ENCODE measurements at places on chromosomes 12 and 14. TPM values are rescaled to one million over a fixed set of nuclear protein-coding genes. Genes with fewer than 3 reads are reported as not detected.
A peak's percentile ranks its signal among the peaks of the same experiment; 100 is the strongest.

Gene SAMD15
- polyA plus RNA-seq, result 0.05 TPM

DNA sequence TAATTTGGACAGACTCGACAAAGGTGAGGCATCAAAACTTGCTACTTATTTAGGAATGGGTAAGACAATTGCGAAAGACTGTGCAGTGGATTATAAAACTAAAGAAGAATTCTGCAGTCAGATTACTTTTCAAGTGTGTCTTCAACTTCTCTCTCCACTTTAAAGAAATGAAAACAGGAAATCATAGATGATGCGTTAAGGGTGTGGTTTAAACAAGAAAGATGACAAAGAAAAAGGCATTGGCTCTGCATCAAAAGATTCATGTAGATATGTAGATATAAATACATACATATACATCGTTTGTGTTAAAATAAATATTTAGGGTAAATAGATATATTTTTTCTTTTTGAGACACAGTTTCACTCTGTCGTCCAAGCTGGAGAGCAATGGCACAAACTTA, 74.6 kb upstream of the PARP11 start:
- DNase-seq, result peak; percentile 29
- H3K36me3 ChIP-seq, result no peaks in the 10 kb centered on the region
- no peak overlapping the region for H3K4me3 ChIP-seq
- peaks cover 21% of the 10 kb centered on the region for H3K4me1 ChIP-seq
- H3K27me3 ChIP-seq, result no peaks in the 10 kb centered on the region

Gene CDKN3
- polyA plus RNA-seq, result 0.65 TPM

Gene PRH2
- not detected for polyA plus RNA-seq

Gene LRRC10
- polyA plus RNA-seq, result not detected

- DNase-seq, result no peak
- H3K36me3 ChIP-seq, result no peaks in the 10 kb centered on the region
- no peak overlapping the region for H3K27ac ChIP-seq
- H3K4me1 ChIP-seq, result no peaks in the 10 kb centered on the region
Measured at GRCh38 chr12:132284827-132285741, 44.3 kb downstream of the GALNT9 start.

- no peaks in the 10 kb centered on the region for H3K27me3 ChIP-seq
- H3K4me3 ChIP-seq, result no peak overlapping the region
- H3K27ac ChIP-seq, result no peak overlapping the region
- no peaks in the 10 kb centered on the region for H3K36me3 ChIP-seq
Measured at GRCh38 chr14:34297786-34298520, 164.1 kb downstream of the SPTSSA start.

- H3K4me1 ChIP-seq, result no peaks in the 10 kb centered on the region
- no peak overlapping the region for H3K27ac ChIP-seq
Measured at GRCh38 chr12:45298721-45299692, 83.1 kb downstream of the ANO6 start.

DNA sequence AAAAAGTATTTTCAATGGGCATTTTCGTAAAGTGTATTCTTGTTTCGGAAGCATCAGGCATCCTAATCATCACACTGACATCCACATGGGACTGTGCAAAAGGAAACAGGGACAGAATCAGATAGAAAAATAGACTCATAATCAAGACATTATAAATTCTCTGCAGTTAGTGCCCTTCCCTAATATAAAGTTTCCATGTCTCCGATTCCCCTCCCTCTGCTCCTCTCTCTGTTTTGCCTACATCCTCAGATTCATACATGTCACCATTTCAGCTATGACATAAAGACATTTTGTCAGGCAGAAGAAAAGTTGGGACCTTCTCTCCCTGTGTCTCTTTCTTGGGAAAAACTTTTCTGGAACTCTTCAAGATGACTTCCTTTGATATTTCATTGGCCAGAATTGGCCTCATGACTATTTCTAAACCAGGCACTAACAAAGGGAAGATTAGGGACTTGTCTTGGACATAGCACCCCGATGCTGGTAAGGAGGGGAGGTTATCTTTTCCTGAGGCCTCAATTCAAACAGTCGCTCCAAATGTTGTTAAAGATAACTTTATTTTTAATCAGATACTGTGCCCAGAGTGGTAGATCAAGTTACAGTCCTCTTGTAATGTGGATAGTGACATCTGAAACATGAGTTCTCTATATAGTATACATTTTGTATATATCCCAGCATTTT, 212.1 kb upstream of the BTG1 start:
- no peaks in the 10 kb centered on the region for H3K36me3 ChIP-seq
- no peak overlapping the region for H3K4me3 ChIP-seq
- DNase-seq, result no peak
